ENCODE measurements at places on chromosomes 4 and X.

- peak; percentile 4 for DNase-seq
These were observed 21.9 kb upstream of the FAM47C start for GRCh38 chrX:36986231-36986630.

- peak; percentile 80 for DNase-seq
These were observed 55.0 kb downstream of the FAM53A start for GRCh38 chr4:1628892-1629698.

- no peak for DNase-seq
These were observed 373 bp downstream of the ELOVL6 start for GRCh38 chr4:110198049-110198434.

GRCh38 chr4:147678106-147678505, 5.9 kb downstream of the PRMT9 start:
- no peak for DNase-seq

- DNase-seq = peak; percentile 76
These were observed at the start of gene LRCH2 for GRCh38 chrX:115233497-115234455. Gene LRCH2, minus strand, starts transcription at chrX:115234096. Its CDS starts 55 bp downstream, at chrX:115234041.

GRCh38 chr4:17275836-17276235, 236.1 kb downstream of the QDPR start:
- DNase-seq = no peak

DNA sequence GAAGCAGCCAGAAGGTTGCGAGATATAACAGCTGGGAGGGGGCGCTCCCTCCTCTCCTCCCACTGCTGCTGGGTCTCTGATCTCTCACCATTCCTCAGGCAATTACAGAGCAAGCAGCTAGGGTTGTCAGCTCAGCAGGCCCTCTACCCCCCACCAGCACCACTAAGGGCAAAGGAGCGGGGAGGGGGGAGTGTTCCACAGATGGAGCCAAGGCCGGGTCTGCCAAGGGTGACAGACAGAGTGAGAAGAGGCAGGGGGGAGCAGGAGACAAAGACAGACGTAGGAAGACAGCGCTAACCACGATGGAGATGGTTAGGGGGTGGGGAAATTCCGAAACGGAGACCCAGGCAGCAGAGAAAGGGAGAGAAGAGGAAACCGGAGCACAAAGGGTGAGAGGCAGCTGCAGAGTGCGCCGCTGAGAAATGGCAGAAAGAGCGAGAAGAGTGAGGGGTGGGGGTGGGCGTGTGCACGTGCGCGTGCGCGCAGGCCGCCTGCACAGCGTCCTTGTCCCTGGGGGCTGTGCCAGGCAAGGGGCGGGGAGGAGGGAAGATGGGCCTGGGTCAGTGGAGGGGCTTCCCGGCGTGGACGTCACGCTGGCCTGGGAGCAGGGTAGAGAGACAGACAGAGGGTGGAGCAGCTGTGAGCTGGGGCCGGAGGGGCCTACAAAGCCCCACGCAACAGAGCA, 6.9 kb downstream of the L1CAM start:
- no peak for DNase-seq

- DNase-seq = no peak
These were observed 198.3 kb downstream of the NSUN7 start for GRCh38 chr4:40948014-40948413.

DNA sequence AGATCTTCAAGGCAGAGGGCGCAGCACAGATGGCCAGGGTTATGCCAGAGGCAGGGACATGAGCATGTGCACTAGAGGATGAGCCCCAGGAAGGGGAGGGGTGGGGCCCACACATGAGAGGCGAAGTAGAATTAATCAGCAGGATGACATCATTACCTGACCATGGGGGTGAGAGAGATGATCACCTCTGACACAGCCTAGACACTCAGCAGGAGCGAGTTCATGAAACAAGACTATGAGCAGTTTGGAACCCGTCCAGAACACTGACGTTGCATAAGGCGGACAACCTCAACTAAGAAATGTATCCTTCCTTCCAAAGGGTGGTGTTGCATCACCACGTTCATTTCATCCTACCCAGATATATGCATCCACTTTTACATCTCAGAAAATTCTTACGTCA, 446.7 kb upstream of the TENM3 start:
- no peak for DNase-seq

DNA sequence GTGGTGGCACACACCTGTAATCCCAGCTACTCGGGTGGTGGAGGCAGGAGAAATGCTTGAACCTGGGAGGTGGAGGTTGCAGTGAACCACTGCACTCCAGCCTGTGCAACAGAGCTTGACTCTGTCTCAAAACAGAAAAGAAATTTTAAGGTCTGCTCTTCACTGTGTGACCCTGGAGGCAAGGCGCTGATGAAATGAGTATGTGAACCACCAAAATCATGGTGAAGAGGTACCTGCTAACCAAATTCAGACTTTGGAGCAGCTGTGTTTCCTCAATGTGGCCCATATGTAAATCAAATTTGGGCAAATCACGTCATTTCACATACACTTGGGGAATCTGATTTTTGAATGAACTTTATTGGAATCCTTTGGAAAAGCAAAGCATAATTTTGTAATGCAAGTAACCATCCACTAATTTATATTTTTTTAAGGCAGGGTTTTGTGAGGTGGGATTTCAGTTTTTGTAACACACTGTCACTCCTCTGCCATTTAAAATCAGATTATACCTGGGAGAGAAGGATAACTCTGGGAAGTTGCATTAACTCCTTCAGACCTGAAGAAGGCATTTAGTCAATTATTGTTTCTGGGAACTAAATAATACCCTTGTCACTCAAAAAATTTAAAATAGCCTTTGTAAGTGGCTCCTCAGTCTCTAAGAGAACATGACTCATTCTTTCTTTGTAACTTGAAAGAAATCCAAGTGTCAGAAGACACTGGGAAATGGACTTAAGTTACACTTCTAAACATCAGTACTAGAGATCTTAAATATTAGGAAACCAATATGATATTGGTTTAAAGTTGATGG, 24.0 kb downstream of the DOCK11 start:
- no peak for DNase-seq

GRCh38 chr4:14337892-14338584, 664.2 kb upstream of the CPEB2 start:
- no peak for DNase-seq

GRCh38 chr4:172601195-172601594, 567.4 kb upstream of the GALNT7 start:
- peak; percentile 35 for DNase-seq

DNA sequence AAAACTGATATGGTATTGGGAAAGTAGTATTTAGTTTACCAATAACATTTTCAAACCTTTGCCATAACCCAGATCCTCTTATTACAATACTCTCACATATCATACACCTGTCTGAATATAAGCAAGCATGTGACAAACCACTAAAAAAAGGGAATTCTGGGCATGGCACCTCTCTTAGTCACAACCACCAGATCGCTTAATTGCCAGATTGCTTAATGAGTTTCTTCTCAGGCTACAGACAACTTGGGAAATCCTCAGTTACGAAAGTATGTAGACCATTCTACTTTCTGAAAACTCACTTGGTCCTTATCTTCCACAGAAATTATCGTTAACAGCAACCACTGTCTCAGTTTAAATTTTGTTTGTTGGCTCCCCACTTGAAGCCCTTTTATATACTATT, 2.1 kb downstream of the NAF1 start:
- no peak for DNase-seq

- DNase-seq = no peak
These were observed 76.5 kb downstream of the ITM2A start for GRCh38 chrX:79290596-79290995.

DNA sequence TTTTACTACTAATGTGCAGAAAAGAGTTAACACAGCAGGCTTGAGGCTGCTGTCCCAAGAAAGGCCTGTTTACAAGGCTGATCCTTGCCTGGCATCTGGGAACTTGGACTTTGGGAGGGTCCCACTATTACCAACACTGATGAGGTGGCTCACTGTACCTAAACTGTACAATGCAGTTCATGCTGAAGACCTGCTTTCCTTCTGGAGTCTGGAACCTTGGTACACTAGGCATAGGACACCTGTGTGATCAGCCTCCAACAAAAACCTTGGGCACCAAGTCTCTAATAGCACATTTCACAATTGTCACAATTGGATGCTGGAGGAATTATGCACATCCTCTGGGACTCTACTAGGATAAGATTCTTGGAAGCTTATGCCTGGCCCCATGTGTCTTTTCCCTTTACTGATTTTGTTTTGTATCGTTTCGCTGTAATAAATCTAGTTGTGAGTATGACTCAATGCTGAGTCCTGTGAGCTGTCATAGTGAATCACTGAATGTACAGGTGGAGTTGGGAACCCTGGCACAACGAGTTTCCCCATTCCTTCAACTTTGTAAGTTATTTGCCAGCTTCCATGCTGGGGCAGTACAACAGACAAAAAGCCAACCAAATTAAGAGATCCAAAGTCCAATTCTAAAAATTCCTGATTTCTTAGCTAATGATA, 45.9 kb downstream of the TEC start:
- no peak for DNase-seq

GRCh38 chr4:5711479-5712184, 631 bp downstream of the EVC start:
- DNase-seq = peak; percentile 81

- no peak for DNase-seq
These were observed 7.4 kb downstream of the ANKRD37 start for GRCh38 chr4:185404031-185404430.

- DNase-seq = no peak
These were observed 891.4 kb downstream of the CENPC start for GRCh38 chr4:66653937-66654336.

DNA sequence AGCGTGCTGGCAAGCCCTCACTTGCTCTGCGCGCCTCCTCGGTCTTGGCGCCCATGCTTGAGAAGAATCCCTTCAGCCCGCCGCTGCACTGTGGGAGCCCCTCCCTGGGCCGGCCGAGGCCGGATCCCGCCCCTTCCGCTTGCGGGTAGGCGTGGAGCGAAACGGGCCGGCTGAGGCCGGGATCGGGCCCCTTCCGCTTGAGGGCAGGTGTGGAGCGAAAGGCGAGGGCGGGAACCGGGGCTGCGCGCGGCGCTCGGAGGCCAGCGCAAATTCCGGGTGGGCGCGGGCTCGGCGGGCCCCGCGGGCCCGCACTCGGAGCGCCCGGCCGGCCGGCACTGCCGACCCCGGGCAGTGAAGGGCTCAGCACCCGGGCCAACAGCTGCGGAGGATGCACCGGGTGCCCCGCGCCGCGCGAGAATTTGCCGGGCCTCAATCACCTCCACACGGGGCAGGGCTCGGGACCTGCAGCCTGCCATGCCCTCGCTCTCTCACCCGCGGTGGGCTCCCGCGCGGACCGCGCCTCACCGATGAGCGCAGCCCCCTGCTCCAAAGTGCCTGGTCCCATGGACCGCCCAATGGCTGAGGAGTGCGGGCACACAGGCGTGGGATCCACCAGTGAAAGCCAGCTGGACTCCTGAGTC, 58.1 kb upstream of the GBA3 start:
- peak; percentile 65 for DNase-seq

DNA sequence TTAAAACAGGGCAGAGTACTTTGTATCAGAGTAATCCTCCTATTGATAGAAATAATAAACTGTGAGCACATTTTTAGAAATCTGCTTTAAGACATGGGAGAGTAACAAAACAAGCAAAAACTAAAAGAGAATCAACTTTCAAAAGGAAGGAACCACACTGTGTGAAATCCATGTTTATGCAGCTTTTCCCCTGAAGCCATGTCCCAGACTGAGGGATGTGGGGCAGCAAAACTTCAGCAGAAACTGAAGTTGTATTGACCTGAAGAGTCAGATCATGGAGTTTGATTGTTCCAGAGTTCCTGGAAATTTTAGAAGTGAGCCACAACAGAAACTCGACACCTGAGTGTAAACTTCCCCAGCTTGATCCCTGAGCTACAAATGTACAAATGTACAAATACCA, 53.2 kb downstream of the COMMD8 start:
- no peak for DNase-seq

DNA sequence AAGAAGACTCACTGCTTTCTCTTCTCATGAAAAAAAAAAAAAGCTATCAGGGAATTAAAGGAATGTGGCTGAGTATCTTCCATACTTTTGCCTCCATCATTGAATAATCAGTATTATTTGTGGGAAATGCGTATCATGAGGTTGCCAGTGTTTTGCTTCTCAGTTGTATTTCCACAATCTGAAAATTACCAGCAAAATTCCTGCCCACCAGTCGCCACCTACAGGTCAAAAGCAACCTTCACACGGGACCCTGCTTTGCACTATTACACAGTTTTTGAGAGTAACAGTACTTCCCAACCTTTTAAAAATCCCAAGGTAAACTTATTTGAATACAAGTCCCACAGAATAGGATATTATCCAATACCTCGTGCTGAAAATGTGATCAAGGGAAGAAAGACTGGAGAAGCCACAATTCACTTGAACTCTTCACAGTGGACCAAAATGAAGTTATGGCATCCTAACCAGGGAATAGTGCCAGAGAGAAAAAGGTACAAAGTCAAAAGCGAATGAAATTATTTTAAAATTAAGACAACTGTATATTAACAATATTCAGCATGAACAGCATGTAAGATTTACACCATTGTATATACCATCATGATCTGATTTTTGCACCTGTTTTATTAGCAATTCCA, 30.4 kb downstream of the PGRMC1 start:
- no peak for DNase-seq

- DNase-seq = no peak
These were observed 142.5 kb downstream of the PPARGC1A start for GRCh38 chr4:23747281-23747735.

- no peak for DNase-seq
These were observed 62.3 kb upstream of the TLL1 start for GRCh38 chr4:165810726-165811125.

GRCh38 chr4:20019310-20020015, 232.2 kb upstream of the SLIT2 start:
- DNase-seq = no peak

- DNase-seq = no peak
These were observed 4.1 kb downstream of the DIAPH2 start for GRCh38 chrX:96688789-96689188.

- DNase-seq = peak; percentile 35
These were observed 24.5 kb upstream of the TSR2 start for GRCh38 chrX:54415534-54416350.

GRCh38 chrX:5991393-5991792, 237.3 kb downstream of the NLGN4X start:
- no peak for DNase-seq

- no peak for DNase-seq
These were observed 46.0 kb downstream of the LNX1 start for GRCh38 chr4:53545273-53545672.

DNA sequence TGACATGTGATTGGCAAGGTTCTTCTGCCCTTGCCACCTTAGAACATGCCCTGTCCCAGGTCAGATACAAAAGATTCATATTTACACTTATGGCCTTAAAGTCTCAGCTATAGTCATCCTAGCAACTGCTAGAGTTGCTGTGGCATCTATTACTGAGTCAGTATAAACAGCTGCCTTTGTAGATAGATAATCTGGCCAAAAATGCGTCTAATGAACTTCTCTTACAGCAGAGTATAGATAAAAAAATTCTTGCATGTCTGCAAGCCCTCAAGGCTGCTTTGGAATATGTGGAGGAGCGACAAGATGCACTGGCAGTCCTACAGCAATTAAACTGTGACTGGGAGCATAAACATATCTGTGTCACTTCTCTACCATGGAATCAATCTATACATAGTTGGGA, 1209.7 kb upstream of the PABPC4L start:
- DNase-seq = no peak

All from kidney (tissue), 22 donors.